ENCODE measurements at places on chromosomes 4 and X. TPM values are rescaled to one million over a fixed set of nuclear protein-coding genes. Genes with fewer than 3 reads are reported as not detected.

DNA sequence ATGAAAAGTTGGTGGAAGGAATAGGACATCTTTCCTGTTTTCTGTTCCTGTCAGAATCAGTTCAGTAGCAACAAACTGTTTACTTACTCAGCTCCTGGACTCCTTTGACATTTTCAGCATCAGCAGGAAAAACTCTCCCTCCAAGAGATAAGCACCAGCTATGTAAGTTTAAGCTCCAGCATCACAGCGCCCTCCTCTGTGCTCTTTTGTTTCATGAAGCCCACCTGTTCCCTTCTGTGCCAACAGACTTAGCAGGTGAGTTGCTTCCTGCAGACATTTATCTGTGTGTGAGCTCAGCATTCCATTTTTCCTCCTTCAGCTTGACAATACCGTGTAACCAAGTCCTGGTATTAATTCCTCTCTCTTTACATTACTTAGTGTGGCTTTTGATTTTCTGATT lies 644.1 kb upstream of the AGA start:
- no peaks in the 10 kb centered on the region for H3K27me3 ChIP-seq
- DNase-seq, result no peak
- no peak overlapping the region for H3K4me3 ChIP-seq
- no peak overlapping the region for H3K27ac ChIP-seq
- no peaks in the 10 kb centered on the region for H3K4me1 ChIP-seq

DNA sequence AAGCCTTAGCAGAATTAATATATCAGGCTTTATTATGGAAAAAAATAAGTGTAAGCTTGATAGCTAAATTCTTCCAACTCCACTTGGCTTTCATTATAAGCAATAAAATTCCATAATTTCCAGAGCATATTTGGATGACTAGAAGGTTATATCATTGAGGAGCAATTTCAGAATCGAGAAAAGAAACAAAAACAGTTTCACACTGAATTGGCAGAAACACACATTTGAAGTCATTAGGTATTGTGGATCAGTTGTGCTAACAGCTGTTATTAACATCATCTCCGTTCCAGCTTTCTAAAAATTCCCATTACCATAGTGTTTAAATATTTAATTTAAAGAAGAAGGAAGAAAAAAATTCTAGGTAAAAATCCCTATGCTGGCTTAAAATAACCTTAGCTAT lies 92.6 kb downstream of the ANTXR2 start:
- H3K27me3 ChIP-seq, result no peaks in the 10 kb centered on the region
- no peak overlapping the region for H3K4me3 ChIP-seq
- H3K4me1 ChIP-seq, result no peaks in the 10 kb centered on the region
- H3K27ac ChIP-seq, result no peak overlapping the region

DNA sequence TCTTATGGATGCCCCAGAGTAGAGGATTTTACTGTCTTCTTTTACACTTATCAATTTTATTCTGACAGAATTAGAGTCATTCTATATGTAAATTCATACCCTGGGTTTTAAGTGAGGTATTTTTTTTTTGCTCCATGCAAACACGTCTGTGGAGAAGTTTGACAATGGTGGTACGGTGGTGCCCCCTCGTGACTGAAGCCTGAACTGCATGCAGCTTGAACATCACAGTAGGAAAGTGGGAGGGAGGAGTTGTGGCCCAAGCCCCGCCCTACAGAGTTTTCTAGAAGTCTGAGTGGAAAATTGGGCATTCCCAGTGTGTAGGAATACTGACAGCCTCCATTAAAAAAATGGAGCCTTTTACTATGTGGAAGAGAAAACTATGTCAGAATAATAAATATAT lies 73.3 kb upstream of the RAB40AL start:
- peaks cover 1% of the 10 kb centered on the region for H3K36me3 ChIP-seq
- no peaks in the 10 kb centered on the region for H3K4me1 ChIP-seq
- H3K27me3 ChIP-seq, result no peaks in the 10 kb centered on the region
- H3K4me3 ChIP-seq, result no peak overlapping the region
- H3K27ac ChIP-seq, result no peak overlapping the region
- DNase-seq, result peak; percentile 86

DNA sequence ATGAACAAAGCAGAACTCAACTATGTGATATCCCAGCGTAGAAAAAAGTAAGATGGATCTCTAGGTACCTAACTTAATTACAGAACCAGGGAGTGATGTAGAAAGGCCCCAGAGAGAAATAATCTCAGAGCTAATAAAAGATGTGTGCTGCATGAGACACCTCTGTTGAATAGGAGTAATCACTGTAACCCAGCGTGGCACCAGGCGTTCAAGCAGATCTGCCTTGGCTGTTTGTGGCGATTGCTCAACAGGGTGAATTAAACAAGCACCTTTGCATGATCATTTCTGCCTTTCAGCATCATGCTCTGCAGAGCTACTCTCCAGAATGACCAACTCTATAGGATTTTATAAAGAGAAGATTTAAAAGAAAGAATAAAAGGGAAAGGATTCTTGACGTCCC lies 81.7 kb upstream of the KCNIP4 start:
- no peak for DNase-seq
- no peaks in the 10 kb centered on the region for H3K27me3 ChIP-seq
- H3K4me1 ChIP-seq, result no peaks in the 10 kb centered on the region
- no peaks in the 10 kb centered on the region for H3K36me3 ChIP-seq
- no peak overlapping the region for H3K27ac ChIP-seq

- no peak for DNase-seq
- no peak overlapping the region for H3K27ac ChIP-seq
- no peaks in the 10 kb centered on the region for H3K36me3 ChIP-seq
- H3K4me1 ChIP-seq, result peaks cover 4% of the 10 kb centered on the region
- no peaks in the 10 kb centered on the region for H3K27me3 ChIP-seq
Observed at GRCh38 chr4:183139972-183140570, 41.0 kb downstream of the WWC2 start.

- no peak overlapping the region for H3K4me3 ChIP-seq
- H3K27ac ChIP-seq, result peak overlapping the region; percentile 53
- H3K27me3 ChIP-seq, result no peaks in the 10 kb centered on the region
- peak; percentile 89 for DNase-seq
- no peaks in the 10 kb centered on the region for H3K36me3 ChIP-seq
- peaks cover 15% of the 10 kb centered on the region for H3K4me1 ChIP-seq
Observed at GRCh38 chr4:76208005-76208765, 5.4 kb downstream of the SCARB2 start.

GRCh38 chr4:18138076-18138665 lies 116.6 kb upstream of the LCORL start:
- no peaks in the 10 kb centered on the region for H3K27me3 ChIP-seq
- no peak overlapping the region for H3K27ac ChIP-seq
- H3K4me3 ChIP-seq, result no peak overlapping the region
- no peaks in the 10 kb centered on the region for H3K4me1 ChIP-seq
- DNase-seq, result no peak

DNA sequence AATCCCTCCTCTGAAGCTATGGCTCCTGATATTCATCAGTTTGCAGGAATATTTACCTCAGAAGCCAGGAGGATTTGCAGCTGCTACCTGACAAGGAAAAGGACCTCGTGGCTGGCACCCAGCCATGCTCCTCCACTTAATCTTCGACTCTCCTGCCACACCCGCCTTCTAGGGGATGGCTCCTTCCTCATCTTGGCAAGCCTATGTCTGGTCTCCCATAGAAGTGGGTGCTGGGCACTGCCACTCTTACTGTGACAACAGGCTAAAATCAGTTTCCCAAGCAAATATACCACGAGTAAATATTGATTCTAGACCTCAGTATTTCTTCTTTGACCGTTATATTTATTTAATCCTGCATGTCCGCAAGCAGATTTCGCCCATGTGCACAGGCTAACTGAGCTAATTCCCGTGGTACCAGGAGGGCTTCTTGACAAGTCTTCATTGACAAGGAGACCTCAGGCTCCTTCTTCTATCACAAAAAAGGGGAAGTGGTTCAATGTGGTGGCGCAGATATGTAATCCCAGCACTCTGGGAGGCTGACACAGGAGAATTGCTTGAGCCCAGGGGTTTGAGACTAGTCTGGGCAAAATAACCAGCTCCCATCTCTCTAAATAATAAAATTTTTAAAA lies 52.6 kb upstream of the DCTD start:
- no peaks in the 10 kb centered on the region for H3K4me1 ChIP-seq
- no peak overlapping the region for H3K4me3 ChIP-seq
- no peaks in the 10 kb centered on the region for H3K36me3 ChIP-seq
- no peaks in the 10 kb centered on the region for H3K27me3 ChIP-seq

DNA sequence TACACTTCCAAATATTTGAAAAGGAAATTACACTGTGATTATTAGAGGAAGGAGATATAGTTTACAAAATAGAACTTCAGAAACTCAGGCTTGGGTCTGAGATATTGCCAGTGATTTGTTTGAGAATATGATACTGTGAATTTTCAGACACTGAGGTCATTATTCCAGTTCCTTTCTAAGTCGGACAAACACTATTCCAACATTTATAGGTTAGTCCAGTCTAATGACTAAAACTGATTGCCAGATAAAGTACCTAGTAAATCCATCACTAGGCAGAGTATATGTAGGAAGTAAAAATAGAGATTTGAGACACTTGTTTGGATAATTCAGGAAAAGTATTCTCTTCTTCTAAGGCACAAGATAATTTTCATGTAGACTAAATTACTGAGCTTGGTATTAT lies 13.2 kb downstream of the MTTP start:
- no peaks in the 10 kb centered on the region for H3K36me3 ChIP-seq
- no peak for DNase-seq
- H3K27me3 ChIP-seq, result no peaks in the 10 kb centered on the region
- H3K4me1 ChIP-seq, result no peaks in the 10 kb centered on the region

DNA sequence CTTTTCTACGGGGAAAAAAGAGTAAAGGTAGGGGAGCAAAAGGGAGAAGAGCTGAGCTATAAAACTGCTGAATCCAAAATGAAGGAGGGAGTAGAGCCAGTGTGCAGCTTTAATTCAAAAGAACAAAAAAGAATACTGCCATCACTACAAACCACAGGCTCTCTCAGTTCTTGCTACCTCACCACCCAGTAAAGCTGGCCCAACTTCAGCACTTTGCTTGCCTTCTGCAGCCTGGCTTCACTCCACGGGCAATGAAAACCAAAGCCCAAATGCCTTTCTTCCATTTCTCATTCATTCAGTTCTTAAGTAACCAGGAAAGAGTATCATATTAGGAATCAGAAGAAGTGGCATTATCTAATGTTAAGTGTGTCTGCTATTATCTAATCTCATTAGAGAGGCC lies 376.8 kb downstream of the BCOR start:
- H3K36me3 ChIP-seq, result no peaks in the 10 kb centered on the region
- no peak overlapping the region for H3K4me3 ChIP-seq
- H3K27me3 ChIP-seq, result no peaks in the 10 kb centered on the region
- H3K4me1 ChIP-seq, result peaks cover 3% of the 10 kb centered on the region
- H3K27ac ChIP-seq, result no peak overlapping the region

- no peak overlapping the region for H3K4me3 ChIP-seq
- no peak overlapping the region for H3K27ac ChIP-seq
- no peaks in the 10 kb centered on the region for H3K36me3 ChIP-seq
- no peaks in the 10 kb centered on the region for H3K27me3 ChIP-seq
- DNase-seq, result no peak
Observed at GRCh38 chrX:148043271-148043855, 62.2 kb downstream of the FMR1NB start.

GRCh38 chr4:153509724-153510123 lies 43.6 kb downstream of the TMEM131L start:
- no peaks in the 10 kb centered on the region for H3K36me3 ChIP-seq
- no peaks in the 10 kb centered on the region for H3K27me3 ChIP-seq
- no peak overlapping the region for H3K27ac ChIP-seq
- DNase-seq, result no peak
- no peak overlapping the region for H3K4me3 ChIP-seq

- DNase-seq, result no peak
- no peak overlapping the region for H3K27ac ChIP-seq
- no peaks in the 10 kb centered on the region for H3K27me3 ChIP-seq
- no peaks in the 10 kb centered on the region for H3K36me3 ChIP-seq
- no peaks in the 10 kb centered on the region for H3K4me1 ChIP-seq
Observed at GRCh38 chrX:132563976-132564375, 75.1 kb upstream of the MBNL3 start.

DNA sequence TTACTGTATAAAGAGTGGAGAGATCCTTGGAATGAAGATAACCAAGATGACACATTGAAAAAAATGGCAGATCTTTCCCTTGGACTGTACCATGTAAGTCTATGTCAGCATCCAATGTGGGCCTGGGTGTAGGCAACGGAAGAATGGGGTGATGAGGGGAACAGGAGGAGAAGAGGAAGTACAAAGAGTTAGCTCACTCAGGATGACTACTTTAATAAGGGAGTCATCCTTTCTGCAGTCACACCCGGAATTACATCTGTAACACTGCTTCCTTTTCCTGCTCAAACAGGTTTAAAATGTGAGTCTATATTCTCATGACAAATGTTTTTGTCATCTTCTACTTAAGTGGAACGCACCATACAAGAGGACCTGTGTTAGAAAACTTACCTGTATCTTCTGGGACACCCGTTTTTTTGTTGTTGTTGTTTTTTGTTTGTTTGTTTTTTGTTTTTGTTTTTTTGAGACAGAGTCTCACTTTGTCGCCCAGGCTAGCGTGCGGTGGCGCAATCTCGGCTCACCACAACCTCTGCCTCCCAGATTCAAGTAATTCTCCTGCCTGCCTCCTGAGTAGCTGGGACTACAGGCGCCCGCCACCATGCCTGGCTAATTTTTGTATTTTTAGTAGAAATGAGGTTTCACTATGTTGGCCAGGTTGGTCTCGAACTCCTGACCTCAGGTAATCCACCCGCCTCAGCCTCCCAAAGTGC lies 18.0 kb downstream of the HPSE start:
- H3K4me3 ChIP-seq, result no peak overlapping the region
- no peaks in the 10 kb centered on the region for H3K4me1 ChIP-seq
- no peaks in the 10 kb centered on the region for H3K27me3 ChIP-seq
- no peaks in the 10 kb centered on the region for H3K36me3 ChIP-seq
- no peak for DNase-seq

DNA sequence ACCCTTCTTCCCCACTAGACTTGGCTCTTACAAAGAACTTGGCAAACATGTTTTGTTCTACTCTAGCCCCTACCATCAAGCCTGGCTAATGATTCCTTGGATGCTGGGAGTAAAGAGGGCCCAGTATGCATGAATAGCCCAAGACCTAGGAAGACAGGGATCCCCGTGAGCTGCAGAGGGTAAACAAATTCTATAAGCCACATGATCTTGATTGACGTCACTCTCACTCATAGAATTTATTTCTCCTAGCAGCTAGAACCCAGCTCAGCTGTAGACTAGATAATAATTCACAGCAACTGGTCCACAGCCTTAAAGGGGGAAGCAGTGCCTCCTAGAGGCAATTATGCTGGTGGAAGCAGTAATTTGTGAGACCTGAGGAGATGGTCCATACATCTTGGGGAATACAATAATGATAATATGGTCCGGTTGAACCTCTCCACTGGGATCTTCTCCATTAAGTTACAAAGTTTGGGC lies 16.1 kb upstream of the USO1 start:
- H3K27ac ChIP-seq, result no peak overlapping the region
- DNase-seq, result no peak
- H3K4me1 ChIP-seq, result no peaks in the 10 kb centered on the region
- no peaks in the 10 kb centered on the region for H3K36me3 ChIP-seq
- H3K27me3 ChIP-seq, result no peaks in the 10 kb centered on the region

GRCh38 chrX:24201216-24201615 lies 51.7 kb downstream of the ZFX start:
- H3K4me1 ChIP-seq, result peaks cover 9% of the 10 kb centered on the region
- no peak overlapping the region for H3K4me3 ChIP-seq
- H3K27me3 ChIP-seq, result no peaks in the 10 kb centered on the region
- H3K36me3 ChIP-seq, result no peaks in the 10 kb centered on the region

The RTL9 gene
- polyA plus RNA-seq, result not detected

The CPE gene
- 287 TPM for polyA plus RNA-seq

The PDZD4 gene
- polyA plus RNA-seq, result 27.3 TPM

Data from aorta (tissue), 5 donors.